Activated CD8-positive, alpha-beta memory T cell treated with anti-CD3 and anti-CD28 coated beads for 24 hours (primary cell): ENCODE measurements at places on chromosomes 11 and 22.

DNA sequence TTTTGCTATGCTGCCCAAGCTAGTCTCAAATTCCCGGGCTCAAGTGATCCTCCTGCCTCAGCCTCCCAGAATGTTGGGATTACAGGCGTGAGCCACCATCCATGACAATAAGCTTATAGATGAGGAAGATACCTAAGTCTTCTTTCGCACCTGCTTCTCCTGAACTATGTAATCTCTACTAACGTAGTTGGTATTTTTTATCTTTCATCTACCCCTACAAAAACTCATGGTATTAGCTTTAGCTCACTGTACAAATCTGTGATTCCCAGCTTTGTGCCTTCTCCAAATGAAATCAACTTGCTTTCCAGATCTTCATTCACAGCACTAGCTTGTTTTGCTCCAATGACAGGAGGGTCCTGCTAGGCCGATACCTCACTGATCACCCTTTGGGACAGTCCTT, 36.4 kb downstream of the PI4KA start:
- DNase-seq: no peak

- DNase-seq: no peak
These were observed 107.4 kb downstream of the SGSM3 start for GRCh38 chr22:40477683-40478337.

DNA sequence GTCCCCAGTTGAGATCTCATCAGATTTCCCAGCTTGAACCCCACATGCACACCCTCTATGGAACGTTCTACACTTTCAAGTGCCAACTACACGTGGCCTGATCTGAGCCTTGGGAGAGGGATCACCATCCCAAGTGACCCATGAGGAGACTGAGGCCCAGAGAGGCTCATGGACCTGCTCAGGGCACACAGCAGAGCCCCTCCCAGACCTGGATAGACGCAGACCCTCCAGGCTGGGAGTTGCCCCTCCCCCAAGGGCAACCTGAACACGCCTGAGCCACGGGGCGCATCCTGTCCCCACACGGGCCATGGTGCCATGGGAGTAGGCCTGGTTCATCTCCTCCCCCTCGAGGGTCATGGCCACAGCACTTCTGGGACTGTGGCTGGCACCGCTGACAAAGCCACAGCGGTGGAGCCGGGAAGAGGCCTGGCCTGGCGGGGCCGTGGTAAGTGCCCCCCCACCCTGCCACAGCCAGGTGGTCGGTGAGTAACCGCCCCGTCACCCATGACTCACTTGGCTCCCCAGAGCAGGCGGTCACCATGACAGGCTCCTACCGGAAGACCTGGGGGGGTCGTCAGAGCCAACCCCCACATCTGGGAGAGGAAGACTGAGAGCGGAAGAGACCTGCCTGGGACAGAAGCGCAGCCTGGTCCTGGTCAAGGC, 8.1 kb downstream of the WNT7B start:
- no peak for DNase-seq

GRCh38 chr11:11665407-11665806, 43.6 kb upstream of the GALNT18 start:
- DNase-seq: no peak

DNA sequence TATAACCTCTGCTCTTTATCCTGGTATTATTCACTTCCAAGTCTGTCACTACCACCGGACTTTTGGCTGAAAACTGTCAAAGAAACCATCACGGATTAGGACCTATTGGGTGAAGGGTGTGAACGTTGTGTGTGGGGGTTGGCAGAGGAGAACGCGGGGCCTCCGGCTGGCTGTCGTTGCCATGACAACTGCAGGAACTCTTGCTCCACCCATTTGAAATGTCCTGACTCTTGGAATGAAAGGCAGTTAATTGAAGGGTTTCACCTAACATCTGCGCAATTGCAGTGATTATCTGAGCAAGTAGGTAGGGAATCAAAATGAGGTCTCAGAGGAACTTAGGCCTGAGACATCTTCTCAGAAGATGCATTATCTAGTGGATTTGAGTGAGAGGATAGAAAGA, 60.9 kb upstream of the CLMP start:
- no peak for DNase-seq
